Stimulated activated CD4-positive, alpha-beta T cell treated with anti-CD3 and anti-CD28 coated beads, TNF-alpha, amount 100 ng/mL, for 1 hour (primary cell): ENCODE measurements at places on chromosomes 2 and 18.

GRCh38 chr2:104938231-104938941, 84.5 kb downstream of the POU3F3 start:
- no peak for DNase-seq

DNA sequence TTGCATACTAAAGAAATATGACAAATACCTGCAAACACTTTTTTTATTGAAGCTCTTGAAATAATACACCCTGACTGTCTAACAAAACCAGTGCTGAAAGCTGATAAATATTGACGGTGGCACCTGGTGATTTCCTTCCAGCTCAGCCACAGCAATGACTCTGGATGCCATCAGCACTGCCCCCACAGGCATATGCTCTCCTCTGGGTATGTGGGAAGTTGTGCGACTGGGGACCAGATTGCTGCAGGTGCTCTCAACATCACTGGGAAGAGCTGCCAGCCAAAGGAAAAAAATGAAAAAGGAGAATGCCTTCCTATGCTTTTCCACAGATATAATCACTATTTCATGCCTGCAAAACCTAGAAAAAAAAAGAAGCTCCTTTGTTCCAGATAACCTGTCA, 141.5 kb downstream of the PIGN start:
- DNase-seq: no peak

GRCh38 chr2:205835251-205835791, 153.0 kb downstream of the NRP2 start:
- no peak for DNase-seq

GRCh38 chr2:112149866-112150435, 11.8 kb downstream of the FBLN7 start:
- DNase-seq: no peak
